ENCODE measurements at places on chromosomes 12 and 14.

DNA sequence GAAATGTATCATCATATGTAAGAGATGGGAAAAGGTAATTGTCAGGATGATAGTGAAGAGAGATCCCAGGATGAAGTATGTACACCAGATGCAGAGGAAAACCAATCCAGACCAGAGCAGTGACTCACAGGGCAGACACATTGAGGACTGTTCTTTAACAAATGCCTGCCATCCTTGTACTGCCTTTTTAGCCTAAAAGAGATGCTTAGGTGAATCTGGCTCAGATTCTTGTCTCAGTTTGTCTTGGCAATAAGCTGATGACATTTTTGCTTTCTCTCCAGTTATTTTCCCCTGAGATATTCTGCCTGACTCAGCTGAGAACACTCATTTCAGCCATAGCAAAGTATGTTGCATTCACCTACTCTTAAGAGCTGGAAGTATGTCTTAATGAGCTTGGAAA lies 405.3 kb upstream of the USP15 start:
- DNase-seq, result no peak

GRCh38 chr12:49990273-49990672 lies 17.5 kb downstream of the AQP6 start:
- no peak for DNase-seq

GRCh38 chr14:26427097-26427496 lies 170.7 kb downstream of the NOVA1 start:
- DNase-seq, result no peak

GRCh38 chr12:47841910-47842309 lies 22.2 kb upstream of the HDAC7 start:
- no peak for DNase-seq

- no peak for DNase-seq
Measured at GRCh38 chr14:75053396-75054291, 2.4 kb upstream of the MLH3 start.

GRCh38 chr14:99272899-99273765 lies 1.1 kb upstream of the BCL11B start:
- DNase-seq, result peak; percentile 52

DNA sequence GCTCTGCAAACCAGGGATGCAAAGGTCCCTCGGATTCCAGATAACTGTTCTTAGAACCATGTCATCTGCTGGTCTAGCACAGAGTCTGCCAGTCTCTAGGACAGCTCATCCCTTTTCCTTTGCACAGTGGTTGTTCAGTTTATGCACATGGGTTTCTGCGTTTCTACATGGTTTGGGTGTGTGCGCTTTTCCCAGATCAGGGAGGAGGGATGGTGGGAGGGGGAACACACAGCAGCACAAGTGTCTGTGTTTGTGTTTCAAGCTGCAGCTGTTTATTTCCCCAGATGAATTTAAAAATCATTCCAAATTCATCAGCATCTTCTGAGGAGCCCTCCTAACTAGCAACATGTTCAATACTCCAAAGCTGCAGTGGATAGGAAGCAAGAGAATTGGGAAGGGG lies 45.4 kb downstream of the ANO2 start:
- no peak for DNase-seq
